ENCODE measurements at places on chromosomes 16 and 17.

- DNase-seq, result no peak
Observed at GRCh38 chr17:2397247-2398171, 3.4 kb downstream of the MNT start.

DNA sequence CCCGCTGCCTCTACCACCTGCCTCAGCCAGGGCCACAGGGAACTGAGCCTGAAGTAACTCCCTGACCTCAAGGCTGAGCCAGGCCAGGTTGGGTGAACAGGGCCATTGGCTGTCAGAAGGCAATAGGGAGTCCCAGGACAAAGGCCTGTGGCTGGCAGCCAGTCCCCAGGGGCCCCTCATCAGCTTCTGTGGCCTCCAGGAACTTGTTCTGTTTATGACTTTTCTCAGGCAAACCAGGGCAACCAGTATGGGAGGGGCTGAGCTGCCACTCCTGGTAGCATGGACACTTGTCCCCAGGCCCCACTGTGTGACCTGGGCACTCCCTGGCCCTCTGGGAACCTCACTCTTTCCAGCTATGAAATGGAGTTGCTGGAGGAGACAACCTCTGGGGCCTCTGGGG, 40.1 kb downstream of the CPNE2 start:
- DNase-seq, result no peak

GRCh38 chr17:47605011-47605410, 44.7 kb upstream of the KPNB1 start:
- no peak for DNase-seq

DNA sequence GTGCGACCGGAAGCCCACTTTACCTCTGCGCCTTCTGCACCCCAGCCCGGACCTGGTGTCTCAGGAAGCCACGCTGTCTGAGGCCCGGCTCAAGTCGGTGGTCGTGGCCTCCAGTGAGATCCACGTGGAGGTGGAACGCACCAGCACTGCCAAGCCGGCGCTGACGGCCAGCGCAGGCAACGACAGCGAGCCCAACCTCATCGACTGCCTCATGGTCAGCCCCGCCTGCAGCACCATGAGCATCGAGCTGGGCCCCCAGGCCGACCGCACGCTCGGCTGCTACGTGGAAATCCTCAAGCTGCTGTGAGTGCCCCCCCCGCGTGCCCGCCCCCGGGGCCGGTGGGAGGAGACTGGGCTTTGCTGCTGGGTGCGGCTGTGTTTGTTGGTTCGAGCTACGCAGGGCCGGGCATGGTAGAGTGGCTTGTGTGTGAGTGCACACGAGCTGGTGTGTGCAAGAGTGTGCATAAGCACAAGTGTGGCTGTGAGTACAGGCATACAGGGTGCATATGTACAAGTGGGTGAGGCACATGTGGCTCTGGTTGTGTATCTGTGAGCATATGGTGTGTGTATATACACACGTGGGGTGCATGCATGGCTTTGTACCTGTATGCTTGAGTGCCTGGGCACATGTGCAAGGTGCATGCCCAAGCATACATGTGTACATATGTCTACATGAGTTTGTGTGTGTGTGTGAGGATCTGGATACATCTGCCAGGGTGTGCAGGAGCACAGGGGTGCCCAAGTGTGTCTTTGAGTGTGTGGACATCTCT, 100.6 kb upstream of the PLCG2 start:
- no peak for DNase-seq

GRCh38 chr16:29804455-29805231, 1.7 kb upstream of the MAZ start:
- DNase-seq, result peak; percentile 54

All from COR-L47 (cell line).